ENCODE measurements at places on chromosomes 12 and 14.

GRCh38 chr12:106780010-106780631 is 5.6 kb downstream of the RIC8B start:
- no peak overlapping the region for H3K4me3 ChIP-seq
- peaks cover 11% of the 10 kb centered on the region for H3K36me3 ChIP-seq
- DNase-seq: no peak
- no peak overlapping the region for H3K27ac ChIP-seq
- H3K4me1 ChIP-seq: peaks cover 51% of the 10 kb centered on the region
- no peaks in the 10 kb centered on the region for H3K27me3 ChIP-seq

- no peak overlapping the region for H3K4me3 ChIP-seq
- H3K36me3 ChIP-seq: no peaks in the 10 kb centered on the region
- no peak for DNase-seq
These were observed 8.1 kb upstream of the RIC8B start for GRCh38 chr12:106766393-106766826.

DNA sequence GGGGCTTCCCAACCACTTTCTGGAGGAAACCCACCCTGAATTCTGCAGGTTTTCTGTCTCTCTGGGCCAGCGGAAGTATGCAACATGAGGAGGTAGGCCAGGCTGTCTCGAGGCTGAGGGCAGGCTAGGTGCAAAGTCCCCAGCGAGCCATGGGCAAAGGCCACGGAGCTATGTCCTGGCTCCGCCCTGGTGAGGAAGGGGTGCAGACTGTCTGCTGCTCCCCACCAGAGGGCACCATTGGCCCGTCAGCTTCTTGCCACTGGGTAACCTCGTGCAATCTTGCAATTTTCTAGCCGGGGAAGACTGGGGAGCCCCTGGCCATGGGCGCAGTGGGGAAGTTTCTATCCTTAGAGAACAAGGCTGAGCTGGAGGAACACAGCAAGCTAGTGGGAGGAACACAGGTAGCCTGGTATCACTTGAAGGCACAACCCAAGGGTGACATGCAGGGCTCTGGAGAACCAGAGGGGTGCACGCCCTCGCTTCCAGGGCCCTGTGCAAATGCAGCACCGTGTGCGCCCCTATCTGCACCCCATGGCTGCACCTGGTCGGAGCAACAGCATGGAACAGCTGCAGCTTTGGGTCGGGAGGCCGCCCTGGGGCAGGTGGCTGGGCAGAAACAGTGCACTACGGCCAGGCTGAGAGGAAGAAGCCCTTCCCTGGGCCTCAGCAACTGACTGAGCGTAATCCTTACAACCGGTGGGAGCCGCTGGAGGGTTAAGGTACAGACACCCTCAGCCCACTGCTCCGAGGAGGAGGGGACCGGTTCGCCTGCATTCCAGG is 27.6 kb upstream of the RPLP0 start:
- peaks cover 22% of the 10 kb centered on the region for H3K36me3 ChIP-seq
- DNase-seq: peak; percentile 78
- peaks cover 79% of the 10 kb centered on the region for H3K4me1 ChIP-seq
- H3K27me3 ChIP-seq: no peaks in the 10 kb centered on the region

DNA sequence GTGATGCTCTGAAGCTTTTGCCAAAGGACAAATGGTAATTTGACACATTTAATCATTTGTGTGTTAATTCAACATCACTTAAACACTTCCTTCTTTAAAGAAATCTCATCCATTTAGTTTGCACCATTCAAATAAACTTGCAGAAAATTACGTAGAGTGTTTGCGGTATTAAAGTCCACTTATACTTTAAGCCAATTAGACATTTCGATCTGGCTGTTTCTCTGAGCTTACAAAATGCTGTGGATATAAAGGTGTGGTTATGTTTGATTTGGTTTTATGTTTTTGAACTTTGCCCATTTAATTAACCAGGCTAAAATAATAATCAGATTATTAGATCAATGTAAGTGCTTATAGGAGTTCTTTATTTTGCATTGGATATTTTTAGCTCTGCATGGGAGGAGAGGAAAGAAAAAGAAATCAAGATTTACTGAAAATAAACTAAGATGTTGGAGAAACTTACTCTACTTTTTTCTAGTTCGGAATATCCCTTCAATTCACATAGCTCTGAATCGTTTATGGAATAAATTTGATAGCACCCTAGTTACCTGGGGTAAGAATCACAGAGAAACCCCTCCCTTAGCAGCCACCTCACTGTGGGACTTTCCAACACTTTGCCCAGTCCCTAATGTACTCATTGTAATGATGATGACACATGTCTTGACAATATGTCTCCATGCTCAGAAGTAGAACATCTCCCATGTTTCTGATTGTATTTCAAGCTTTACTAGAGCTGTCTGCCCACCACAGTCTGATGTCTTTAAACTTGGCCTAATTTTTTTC is 268.0 kb downstream of the BTG1 start:
- H3K27ac ChIP-seq: peak overlapping the region; percentile 98
- DNase-seq: no peak
- H3K4me3 ChIP-seq: peak overlapping the region; percentile 68
- no peaks in the 10 kb centered on the region for H3K27me3 ChIP-seq
- peaks cover 15% of the 10 kb centered on the region for H3K36me3 ChIP-seq

DNA sequence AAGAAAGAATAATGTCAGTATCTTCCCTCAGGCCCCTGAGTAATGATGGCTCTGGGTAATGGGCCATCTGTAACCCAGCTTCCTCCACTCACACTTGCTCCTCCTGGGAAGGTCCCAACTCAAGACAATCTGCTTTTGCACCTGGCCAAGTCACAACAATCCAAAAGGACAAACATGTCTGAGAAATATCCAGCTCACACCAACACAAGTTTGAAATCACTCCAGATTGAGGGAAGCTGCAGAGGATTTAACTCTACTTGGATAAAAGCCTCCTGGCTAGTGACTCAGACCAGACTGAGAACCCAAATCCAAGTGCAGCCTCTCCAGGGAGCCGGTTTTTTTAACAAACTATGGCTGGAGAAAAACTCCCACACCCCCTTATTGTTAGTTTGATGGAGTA is 34.2 kb downstream of the RTRAF start:
- DNase-seq: no peak
- peaks cover 1% of the 10 kb centered on the region for H3K36me3 ChIP-seq
- no peak overlapping the region for H3K27ac ChIP-seq
- H3K4me1 ChIP-seq: peaks cover 6% of the 10 kb centered on the region
- H3K27me3 ChIP-seq: no peaks in the 10 kb centered on the region

GRCh38 chr12:62891805-62892549 is 43.0 kb downstream of the PPM1H start:
- no peaks in the 10 kb centered on the region for H3K4me1 ChIP-seq
- DNase-seq: no peak
- no peak overlapping the region for H3K27ac ChIP-seq

- H3K27ac ChIP-seq: no peak overlapping the region
- H3K36me3 ChIP-seq: no peaks in the 10 kb centered on the region
- H3K4me3 ChIP-seq: no peak overlapping the region
These were observed 395.7 kb upstream of the PDE3A start for GRCh38 chr12:19972325-19973288.

DNA sequence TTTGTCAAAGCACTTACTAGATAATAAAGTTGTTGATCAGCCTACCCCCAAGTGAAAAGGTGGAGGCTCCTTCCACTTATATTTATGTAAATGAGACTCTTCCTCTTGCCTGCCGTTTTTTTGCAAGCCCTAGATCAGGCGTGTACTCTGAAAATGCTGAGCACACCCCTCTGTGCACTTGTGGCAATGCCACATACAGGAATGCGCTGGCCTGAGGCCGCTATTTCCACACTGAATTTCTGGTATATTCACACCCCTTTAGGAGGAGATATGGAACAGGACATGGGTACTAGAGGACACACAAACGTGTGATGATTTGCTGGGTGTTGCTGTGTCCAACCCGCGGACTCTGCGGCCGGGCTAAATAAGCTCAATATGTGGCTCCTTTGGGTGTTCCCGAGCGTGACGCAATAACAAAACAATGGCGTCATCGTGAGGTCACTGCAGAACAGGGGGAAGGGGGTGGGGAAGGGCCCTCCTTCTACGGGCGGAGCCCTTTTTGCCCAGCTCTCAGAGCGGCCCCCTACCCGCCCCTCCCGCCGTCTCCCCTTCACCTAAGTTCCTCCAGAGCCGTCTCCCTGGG is 554 bp upstream of the TSPAN31 start:
- H3K4me3 ChIP-seq: peak overlapping the region; percentile 86
- peaks cover 55% of the 10 kb centered on the region for H3K4me1 ChIP-seq
- peak; percentile 68 for DNase-seq
- peaks cover 44% of the 10 kb centered on the region for H3K36me3 ChIP-seq
- H3K27ac ChIP-seq: peak overlapping the region; percentile 91
- no peaks in the 10 kb centered on the region for H3K27me3 ChIP-seq

DNA sequence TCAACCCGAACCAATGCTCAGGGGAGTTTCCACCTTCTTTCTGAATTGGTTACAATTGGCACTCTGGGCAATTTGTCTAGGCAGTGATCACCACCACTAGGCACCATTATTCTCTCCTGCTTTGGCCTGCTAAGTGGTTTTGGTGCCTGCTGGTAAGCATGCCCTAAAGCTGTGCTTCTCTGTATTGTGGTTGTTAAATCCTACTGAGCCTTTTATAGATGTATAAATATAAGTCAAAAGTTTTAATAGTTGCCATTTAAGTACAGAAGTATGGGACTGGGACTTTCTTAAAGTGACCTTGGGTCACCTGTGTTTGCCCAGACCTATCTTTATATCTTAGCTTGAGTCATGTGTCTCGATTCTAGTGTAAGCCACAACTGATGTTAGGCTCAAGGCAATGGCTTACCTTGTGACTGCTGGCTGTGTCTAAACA is 475.9 kb downstream of the SLC16A7 start:
- H3K4me1 ChIP-seq: no peaks in the 10 kb centered on the region
- no peak overlapping the region for H3K4me3 ChIP-seq
- H3K27ac ChIP-seq: no peak overlapping the region
- no peaks in the 10 kb centered on the region for H3K36me3 ChIP-seq
- DNase-seq: no peak
- H3K27me3 ChIP-seq: no peaks in the 10 kb centered on the region

GRCh38 chr12:43094886-43095575 is 457.0 kb downstream of the ADAMTS20 start:
- no peak overlapping the region for H3K27ac ChIP-seq
- H3K4me3 ChIP-seq: no peak overlapping the region
- H3K4me1 ChIP-seq: no peaks in the 10 kb centered on the region
- no peaks in the 10 kb centered on the region for H3K27me3 ChIP-seq

DNA sequence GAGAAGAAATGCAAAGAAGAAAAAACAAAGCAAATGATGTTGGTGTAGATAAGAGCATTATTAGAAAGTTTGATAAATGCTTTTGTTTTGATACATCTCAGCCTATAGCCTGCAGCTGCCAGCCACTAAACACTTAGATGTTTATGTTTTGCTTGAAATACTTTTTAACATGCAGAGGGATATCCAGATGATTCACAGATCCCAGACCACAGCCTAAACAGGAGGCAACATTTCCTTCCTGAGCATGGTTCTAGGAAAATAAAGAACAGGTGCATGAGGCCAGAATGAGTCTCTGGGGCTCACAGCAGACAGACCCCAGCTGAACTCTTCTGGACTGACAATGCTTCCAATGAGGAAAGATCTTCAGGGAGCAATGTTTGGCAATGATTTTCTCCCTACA is 103.7 kb upstream of the EEA1 start:
- no peak overlapping the region for H3K4me3 ChIP-seq
- H3K36me3 ChIP-seq: no peaks in the 10 kb centered on the region
- H3K27me3 ChIP-seq: peaks cover 42% of the 10 kb centered on the region
- no peak for DNase-seq
- no peak overlapping the region for H3K27ac ChIP-seq

- no peak for DNase-seq
- no peak overlapping the region for H3K27ac ChIP-seq
- no peaks in the 10 kb centered on the region for H3K36me3 ChIP-seq
- H3K27me3 ChIP-seq: no peaks in the 10 kb centered on the region
- H3K4me3 ChIP-seq: no peak overlapping the region
These were observed 235.2 kb upstream of the CRY1 start for GRCh38 chr12:107328442-107329133.

GRCh38 chr12:116777245-116777644 is 39.1 kb downstream of the RNFT2 start:
- no peak for DNase-seq
- H3K27me3 ChIP-seq: no peaks in the 10 kb centered on the region
- H3K36me3 ChIP-seq: no peaks in the 10 kb centered on the region
- no peaks in the 10 kb centered on the region for H3K4me1 ChIP-seq
- H3K4me3 ChIP-seq: no peak overlapping the region
- no peak overlapping the region for H3K27ac ChIP-seq

DNA sequence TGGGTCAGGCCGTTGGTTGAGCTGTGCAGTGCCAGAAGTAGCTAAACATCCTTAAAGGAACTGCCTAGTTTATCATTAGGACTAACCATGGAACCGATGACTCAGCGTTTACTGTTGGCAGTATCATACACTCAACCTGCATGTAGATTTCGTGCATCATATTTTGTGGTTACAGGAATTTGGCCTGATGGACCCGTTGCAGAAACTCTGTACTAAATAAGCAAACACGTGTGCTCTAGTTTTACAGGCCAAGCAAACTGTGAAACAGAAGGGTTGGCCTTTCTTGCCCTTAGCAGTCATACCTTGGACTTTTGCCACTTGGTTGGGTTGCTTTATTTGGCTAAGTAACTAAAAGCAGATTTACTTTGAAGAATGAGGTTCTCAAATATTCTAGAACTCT is 35.6 kb downstream of the DGLUCY start:
- DNase-seq: no peak
- H3K4me1 ChIP-seq: peaks cover 20% of the 10 kb centered on the region
- H3K27me3 ChIP-seq: no peaks in the 10 kb centered on the region

DNA sequence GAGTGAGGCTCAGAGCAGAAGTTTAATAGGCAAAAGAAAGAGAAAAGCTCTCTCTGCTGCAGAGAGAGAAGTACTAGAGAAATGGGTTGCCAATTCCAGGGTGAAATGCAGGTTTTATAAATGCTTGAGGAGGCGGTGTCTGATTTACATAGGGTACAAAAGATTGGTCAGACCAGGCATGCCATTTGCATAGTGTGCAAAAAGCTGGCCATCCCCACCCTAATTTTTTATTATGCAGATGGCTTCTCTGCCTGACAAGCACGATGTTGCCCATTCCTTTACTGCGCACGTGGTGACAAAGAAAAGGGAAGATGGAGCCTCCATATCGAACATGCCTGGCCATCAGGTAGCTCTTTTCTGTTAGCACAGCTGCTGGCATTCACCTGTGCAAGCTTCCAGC is 209.3 kb upstream of the PPFIA2 start:
- H3K4me1 ChIP-seq: no peaks in the 10 kb centered on the region
- DNase-seq: no peak
- no peaks in the 10 kb centered on the region for H3K36me3 ChIP-seq
- H3K27ac ChIP-seq: no peak overlapping the region
